Activated CD4-positive, CD25-positive, alpha-beta regulatory T cell (primary cell): ENCODE measurements at places on chromosomes 5 and 9.

DNA sequence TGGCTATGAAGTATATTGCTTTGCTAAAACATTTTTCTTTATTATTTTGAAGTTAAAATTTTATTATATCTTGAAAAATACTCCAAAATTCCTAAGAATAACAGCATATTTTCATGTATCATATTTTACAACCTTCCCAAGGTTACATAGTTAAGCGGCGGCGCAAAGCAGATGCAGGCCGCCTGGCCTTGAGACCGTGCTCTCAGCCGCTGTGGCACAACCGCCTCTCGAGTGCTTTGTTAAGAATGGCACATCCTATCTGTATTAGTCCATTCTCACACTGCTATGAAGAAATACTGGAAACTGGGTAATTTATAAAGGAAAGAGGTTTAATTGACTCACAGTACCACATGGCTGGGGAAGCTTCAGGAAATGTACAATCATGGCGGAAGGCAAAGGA, 228.8 kb downstream of the ARRDC3 start:
- DNase-seq: no peak

GRCh38 chr9:97060796-97061195, 21.9 kb upstream of the CTSV start:
- DNase-seq: no peak

GRCh38 chr9:16241231-16241630, 629.2 kb downstream of the BNC2 start:
- DNase-seq: no peak

DNA sequence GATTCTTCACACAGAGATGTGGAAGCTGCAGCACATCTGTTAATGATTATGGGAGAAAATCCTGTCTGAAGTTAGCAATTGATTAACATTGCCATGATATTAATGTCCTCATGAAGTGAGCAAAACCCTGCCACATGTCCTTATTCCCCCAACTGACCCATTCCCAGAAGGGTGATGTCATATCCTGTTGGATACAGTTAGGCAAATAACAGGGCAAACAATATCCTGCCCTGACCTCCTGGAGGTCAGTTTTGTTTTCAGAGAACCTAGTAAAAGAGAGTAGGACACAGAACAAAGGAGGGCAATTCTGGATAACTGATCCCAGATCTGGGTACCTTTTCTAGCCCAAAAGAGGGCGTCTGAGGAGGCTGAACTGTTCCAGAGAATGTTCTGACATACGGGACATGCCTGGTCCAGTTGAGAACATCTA, 11.0 kb downstream of the ABLIM3 start:
- DNase-seq: no peak

GRCh38 chr5:41156739-41157138, 56.6 kb downstream of the C6 start:
- no peak for DNase-seq

- DNase-seq: no peak
These were observed 3.7 kb downstream of the DTWD2 start for GRCh38 chr5:118984602-118985001.

DNA sequence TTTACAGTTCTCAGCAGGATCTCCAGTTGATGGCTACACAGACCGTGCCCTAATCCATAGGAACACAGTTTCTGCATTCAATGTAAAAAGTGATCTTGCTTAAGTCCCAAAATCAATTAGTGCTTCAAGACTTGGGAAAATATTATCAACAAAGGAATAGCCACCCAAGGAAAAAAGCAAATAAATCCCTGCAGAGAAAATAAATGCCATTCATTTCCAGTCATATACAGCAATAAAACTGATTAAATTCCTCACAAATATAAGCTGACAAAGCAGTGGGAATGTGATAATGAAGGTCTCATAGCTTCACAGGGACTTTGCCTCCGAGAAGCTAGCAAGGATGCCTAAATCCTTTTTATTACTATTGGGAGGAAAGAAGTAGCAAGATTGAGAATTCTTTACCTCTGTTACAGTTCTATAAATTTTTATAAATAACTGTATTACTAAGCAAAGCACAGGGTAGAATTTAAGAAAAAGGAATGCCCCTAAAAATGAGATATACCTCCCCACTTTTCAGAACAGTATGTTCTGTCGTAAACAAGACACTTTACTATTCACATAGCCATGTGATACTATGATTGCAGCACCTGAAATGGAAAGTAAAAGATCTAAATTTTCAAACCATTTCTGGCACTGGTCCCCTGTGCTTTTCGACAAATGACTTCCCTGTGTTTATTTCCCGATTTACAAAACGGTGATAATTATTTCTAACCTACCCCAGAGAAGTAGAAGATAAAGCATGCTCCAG, 59.8 kb downstream of the ARSB start:
- DNase-seq: no peak

- no peak for DNase-seq
These were observed 42.3 kb upstream of the MATR3 start for GRCh38 chr5:139251281-139251687.

DNA sequence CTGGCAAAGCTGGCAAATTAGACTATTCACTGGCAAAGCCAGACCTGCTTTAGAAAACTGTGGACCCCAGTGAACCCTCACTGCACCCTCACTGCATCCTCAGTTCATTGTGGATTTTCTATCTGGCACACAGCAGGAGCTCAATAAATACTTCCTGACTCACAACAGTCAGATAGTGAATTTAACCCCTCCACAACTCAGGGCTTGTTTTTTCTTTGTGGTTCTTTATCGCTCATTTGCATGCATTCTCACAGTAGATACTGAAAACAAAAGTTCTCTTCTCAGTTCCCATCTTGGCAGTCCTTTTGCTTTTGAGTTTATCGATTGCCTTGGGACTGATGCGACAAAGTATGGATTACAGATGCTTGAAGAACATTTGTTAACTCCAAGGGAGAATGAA, 99.8 kb downstream of the ACTL7B start:
- DNase-seq: no peak

DNA sequence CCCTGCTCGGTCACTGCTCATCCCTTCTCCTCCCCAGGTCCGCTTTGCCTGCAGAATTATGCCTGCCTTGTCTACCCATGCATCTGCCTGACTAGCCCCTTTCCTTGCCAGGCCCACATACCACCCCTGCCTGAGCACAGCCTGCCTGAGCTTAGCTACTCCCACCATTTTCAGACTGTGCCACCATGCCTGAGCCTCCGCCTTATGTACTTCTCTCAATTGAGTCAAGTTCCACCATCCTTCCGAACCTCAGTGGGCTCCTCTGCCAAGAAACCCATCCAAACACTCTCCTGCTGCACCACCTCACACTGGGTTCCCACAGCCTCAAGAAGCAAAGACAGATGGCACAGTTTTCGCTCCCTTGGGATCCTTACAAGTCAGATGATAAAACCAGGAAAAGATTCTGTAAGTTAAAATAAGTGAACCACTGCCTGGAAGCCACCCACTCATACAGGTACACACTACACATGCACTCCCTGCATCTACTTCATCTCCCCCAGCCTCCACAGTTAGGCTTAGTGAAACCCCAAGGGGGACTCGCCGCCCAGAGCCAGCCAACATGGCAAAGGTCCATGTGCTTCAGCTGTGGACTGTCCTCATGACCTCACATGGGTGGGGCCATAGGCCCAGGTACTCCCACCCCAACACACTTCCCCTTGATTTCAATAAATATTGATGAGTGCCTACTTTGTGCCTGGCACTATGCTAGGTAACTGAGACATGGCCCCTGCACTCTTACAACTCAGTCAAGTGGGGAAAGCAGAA, 23.1 kb downstream of the P4HA2 start:
- DNase-seq: no peak

DNA sequence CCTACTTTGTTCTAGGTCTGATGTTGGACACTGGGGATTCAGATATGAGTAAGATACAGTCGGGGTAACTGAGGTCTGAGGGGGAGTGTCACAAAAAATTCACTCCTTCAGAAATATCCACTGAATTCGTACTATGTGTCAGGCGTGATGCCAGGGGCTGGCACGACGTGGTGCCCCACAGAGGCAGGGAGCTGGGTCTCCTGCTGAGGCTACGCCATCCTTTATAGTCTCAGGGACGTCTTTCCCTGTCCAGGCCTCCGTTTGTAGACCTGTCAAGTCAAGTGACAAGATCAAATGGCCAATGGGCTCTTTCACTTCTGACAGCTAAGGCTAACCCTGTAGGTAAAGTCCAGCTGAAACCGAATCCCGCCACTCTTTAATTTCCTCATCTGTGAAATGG, 118.8 kb upstream of the SMIM23 start:
- no peak for DNase-seq

DNA sequence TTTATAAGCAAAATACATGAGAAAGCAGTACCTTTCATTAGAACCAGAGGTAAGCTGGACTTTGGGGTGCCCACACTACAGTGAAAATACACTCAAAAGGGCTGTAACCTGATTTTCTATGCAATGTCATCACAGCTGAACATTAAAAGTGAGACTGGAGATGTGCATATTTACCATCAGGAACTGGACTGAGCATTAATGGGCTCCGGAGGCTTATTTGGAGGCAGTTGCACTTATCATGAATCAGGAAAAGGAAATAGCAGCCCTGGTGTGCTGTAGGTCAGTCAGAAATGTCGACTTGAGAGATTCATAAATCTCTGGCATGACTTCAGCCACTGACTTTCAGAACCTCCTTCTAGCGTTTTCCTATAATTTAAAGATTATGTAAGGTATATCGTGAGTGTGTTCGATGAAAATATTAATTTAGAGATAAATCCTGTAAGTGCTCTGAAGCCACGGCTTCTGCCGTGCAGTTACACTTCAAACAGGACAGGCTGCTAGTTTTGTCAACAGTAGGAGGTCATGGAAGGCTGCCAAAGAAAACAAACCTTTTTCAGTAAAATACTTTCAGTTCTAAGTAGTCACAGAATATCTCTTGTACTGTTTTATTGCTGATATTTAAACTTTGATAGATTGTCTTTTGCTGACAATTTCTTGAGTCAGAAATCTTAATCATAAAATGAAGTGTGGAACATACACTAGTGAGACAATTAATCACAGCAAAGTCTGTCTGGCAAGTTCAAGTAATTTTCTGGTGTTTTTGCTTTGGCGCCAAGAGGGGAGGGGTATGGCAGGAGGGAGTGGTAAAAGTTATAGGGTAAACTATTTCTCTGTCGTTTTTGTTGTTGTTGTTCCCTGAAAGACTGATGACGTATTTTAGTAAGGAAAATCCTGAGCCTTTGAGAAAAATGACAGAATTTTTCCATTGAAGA, 939.7 kb downstream of the NR2F1-AS1 start:
- no peak for DNase-seq

- DNase-seq: no peak
These were observed 99.2 kb downstream of the LPAR1 start for GRCh38 chr9:110939047-110939446.

- no peak for DNase-seq
These were observed 54.0 kb downstream of the AOPEP start for GRCh38 chr9:94780516-94780950.

- DNase-seq: peak; percentile 29
These were observed 19.3 kb upstream of the CAMSAP1 start for GRCh38 chr9:135926402-135927194.

GRCh38 chr9:113998114-113998513, 80.0 kb downstream of the AMBP start:
- no peak for DNase-seq

DNA sequence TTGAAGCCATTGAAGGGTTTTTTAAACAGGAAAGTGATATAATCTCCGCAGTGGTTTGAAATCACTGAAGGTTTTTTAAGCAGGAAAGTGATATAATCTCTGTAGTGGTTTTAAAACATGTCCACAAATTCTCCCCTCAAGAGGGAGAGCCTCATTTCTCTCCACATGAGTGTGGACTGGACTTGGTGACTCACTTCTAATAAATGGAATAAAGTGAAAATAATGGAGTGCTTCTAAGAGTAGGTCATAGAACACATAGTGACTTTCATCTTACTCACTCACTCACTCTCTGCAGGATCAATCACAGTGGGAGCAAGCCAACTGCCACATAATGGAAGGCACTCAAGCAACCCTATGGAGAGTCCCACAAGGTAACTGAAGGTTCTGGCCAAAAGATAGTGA, 12.0 kb downstream of the CTNNAL1 start:
- no peak for DNase-seq

DNA sequence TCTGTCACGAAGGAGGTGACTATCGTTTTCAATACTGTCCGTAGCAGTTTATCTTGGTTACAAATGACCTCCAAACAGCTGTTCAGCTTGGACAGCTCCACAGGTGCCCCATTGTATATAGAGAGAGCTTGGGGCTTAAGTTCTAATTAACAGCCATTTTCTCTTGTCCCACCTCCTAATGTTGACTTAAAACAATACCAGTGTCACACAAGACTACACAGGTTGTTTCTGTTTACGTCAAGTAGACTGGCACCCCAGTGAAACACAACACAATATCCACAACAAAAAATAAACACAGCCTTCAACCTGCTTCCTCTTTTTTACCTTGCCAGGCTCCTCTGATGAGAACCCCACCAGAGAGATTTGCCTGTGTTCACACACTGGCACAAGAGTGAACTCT, 39.8 kb upstream of the TLE1 start:
- DNase-seq: no peak

- no peak for DNase-seq
These were observed 27.3 kb downstream of the SHB start for GRCh38 chr9:38041564-38042243.

DNA sequence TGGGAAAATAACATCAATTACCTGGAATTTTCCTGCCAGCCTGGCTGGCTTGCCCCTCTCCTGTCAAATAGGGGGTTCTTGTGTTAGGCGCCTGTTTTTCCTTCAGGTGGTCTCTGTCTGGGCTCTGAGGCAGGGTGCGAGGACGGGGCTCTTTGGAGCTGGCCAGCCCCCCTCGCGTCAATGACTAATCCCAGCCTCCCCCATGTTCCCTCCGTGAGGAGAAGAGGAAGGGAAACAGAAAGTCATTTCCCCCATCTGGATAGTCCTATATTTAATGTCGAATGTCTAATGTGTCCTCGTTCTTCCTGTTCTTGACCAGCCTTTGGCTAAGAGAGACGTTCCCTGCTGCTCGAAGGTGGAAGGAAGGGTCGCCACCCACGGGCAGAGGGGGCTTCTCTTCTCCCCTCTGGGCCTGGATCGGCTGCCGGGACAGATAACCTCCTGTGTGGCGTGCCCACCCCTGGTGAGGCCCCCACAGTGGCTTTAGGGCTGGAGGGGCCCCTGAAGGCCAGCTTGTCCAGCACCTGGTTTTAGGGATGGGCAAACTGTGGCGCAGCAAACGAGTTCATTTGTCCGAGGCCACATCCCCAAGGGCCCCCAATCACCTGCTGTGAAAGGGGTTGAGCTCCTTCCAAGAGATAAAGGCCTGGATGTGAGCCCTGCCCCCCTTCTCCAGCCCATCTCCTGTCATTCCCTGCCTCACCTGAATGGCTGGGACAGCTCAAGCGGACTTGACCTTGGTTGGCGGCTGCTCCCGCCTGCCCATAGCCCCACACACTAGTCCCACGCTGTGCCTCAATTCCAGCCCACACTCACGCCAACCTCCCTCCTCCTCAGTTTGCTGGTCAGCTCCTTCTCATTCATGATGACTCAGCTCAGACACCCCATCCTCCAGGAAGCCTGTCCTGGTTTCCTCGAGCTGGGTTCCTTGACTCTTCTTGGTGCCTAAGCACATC, 35.9 kb upstream of the UNC5A start:
- DNase-seq: no peak

- DNase-seq: peak; percentile 44
These were observed 18.9 kb upstream of the SPTLC1 start for GRCh38 chr9:92133949-92134604.

- no peak for DNase-seq
These were observed 30.6 kb upstream of the IL33 start for GRCh38 chr9:6184749-6185645.

- DNase-seq: no peak
These were observed 286.5 kb downstream of the KCTD16 start for GRCh38 chr5:144457160-144457559.
